GM12864 (cell line): ENCODE measurements at places on chromosomes 7 and 10.

GRCh38 chr10:48332166-48332870 lies 25.8 kb downstream of the MAPK8 start:
- no peak for DNase-seq

DNA sequence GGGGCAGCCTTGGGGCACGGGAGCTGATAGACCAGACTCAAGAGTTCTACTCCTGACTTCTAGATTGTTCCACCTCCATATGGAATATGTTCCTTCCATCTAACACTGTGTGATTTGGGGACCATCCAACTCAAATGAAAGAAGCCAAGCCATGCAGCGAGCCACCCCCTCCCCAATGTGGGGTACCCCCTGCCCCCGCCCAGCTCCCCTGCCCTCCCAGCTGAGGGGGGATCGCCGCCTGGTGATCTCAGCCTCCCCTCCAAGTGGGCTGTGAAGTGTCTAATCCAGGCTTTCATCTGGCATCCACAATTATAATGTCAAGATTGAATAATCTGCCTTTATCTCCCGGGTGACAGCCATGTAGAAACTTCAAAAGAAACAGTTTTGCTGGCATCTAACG lies 246.1 kb downstream of the RPS24 start:
- no peak for DNase-seq

- DNase-seq = no peak
Observed at GRCh38 chr7:44470628-44471245, 19.7 kb downstream of the NUDCD3 start.

- DNase-seq = peak; percentile 91
Observed at GRCh38 chr7:154928136-154929005, 74.6 kb downstream of the PAXIP1 start.

GRCh38 chr7:140053812-140054539 lies 8.8 kb downstream of the PARP12 start:
- no peak for DNase-seq

GRCh38 chr7:155053002-155053401 lies 17.1 kb upstream of the HTR5A start:
- no peak for DNase-seq

GRCh38 chr10:95459446-95460045 lies 101.6 kb downstream of the SORBS1 start:
- DNase-seq = no peak

- no peak for DNase-seq
Observed at GRCh38 chr7:45978731-45979211, 57.7 kb upstream of the IGFBP3 start.

- no peak for DNase-seq
Observed at GRCh38 chr10:132178672-132179545, 7.8 kb upstream of the DPYSL4 start.

DNA sequence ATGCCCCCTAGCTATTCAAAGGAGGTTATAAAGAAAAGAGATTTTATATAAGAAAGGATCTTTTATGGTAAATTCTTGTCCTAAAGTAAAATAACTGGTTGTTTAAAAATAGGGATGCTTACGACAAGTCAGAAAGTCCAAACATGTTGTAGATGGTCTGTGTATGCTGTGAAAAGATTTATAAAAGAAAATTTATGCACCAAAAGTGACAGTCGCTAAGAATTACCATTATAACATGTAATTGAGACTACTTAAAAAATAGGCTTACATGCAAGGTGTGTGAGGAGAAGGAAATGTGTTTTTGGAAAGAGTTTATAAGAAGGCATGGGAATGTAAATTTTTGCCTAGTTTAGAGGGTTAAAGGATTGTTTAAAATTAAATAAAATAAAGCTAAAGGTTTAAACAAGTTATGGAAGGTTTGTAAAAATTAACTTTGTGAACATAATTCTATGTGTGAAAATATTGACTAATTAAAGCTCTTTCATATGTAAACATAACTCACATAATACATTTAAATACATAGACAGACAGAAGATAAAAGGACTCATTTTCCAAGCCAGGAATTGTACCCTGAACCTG lies 118.5 kb downstream of the LYZL1 start:
- DNase-seq = no peak

DNA sequence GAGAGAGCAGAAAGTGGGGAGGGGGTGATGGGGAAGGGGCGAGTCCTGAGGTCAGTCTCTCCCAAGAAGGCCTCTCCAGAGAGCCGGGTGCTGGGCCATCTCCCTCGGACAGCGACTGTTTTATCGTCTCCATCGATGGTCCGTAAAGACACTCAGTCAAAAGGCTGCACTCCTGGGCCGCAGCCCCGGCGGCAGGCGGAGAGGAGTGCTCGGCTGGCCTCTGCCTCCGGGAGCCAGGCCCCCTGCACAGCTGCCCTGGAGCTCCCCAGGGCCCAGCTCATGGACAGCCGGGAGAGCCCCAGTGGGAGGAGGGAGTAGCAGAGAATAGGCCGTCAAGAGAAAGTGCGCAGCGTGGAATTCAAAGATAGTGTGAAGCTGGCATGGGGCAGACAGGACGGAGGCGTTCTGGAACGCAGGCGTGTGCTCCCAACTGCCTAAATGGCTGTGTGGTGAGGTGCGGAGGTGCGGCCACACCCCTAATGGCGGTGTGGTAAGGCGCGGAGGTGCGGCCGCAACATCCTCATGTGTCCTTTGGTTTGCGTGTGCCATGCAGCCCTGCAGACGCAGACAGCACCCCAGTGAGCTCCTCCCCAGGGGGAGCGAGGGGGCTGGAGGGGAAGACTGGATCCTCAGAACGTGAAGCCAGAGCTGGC lies 477.5 kb upstream of the FOXK1 start:
- DNase-seq = no peak

DNA sequence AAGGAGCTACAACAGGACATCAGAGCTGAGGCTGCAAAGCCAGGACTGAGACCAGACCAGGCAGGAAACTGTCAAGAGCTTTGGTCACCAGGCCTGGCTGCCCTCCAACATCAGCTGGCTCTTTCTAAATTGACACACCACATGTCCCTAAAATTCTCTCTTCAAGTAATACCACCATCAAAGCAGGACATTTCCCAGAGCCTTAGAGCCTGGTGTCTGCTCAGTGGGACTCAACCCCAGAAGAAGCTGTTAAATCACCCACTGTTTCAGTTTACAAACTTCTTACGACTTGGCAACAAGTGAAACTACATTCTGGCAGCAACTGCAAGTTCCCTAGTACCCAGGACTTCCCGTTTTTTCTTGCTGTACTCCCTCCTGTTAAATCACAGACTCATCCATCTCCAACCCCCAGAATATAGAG lies 3.8 kb upstream of the IL6 start:
- DNase-seq = no peak

GRCh38 chr7:12716134-12716681 lies 28.8 kb downstream of the ARL4A start:
- no peak for DNase-seq

DNA sequence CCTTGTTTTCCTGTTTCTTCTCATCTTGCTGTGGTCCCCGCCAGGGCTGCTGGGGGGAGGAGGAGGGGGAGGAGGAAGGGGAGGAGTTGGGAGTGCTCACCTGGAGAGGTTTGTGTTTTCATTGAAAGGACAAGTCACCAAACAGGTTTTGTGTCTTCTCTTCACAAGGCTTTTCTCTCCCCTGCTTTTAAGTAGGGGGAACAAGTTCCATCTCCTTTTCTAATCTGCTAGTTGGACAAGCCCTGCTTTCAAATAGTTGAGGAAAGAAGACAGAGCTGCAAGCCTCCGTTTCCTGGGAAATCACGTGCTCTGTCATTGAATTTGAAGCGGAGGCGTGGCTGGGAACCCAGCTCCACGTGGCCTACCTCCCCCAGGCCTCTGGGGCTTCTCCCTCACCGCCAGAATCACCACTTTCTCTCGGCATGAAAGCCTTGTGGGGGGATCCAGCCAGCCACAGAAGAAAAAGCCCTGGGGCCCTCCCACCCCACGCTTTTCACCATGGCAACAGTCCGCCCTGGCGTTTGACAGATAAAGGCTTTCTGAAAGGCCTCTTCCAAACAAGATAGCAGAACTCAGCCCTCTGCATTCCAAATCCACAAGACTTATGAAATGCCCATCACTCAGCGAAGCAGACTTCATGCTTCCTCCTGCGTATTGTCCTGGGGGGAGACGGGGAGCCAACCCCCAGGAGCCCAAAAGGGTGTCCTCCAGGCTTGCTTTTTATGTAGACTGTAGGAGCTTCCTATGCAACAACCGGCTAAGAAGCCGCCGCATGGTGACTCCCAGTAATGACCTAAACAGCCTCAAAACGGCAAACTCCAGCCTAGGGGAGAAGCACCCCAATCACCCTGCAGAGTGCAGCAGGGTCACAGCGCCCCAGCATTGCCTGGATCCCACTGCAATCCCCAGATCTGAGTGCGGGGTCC lies 51.7 kb downstream of the PROSER2 start:
- DNase-seq = no peak

DNA sequence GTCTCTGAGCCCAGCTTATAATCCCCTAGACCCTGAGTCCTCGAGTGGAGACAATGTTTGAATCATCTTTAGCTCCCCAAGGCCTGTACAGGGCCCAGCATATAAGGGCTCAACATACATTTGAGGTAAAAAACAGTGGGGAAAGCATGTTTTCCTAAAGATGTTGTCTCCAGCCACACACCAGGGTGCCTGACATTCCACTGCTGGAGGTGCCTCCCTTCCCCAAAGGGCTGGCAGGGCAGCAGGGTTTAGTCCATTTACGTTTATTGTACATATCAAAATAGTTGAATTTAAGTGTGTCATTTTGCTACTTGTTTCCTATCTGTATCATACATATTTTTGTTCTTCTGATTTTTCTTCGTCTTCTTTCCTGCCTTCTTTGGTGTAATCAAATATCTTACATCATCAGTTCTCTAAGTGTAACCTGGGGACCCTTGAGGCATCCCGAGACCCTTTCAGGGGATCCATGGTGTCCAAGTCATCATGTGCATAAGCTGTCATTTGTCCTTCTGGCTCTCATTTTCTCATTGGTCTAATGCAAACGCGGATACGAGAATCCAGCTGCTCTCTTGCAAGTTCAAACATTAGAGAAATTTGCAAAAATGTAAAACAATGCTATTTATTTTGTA lies 101.6 kb downstream of the PDGFA start:
- DNase-seq = no peak

- no peak for DNase-seq
Observed at GRCh38 chr7:82600531-82600930, 157.0 kb upstream of the CACNA2D1 start.

DNA sequence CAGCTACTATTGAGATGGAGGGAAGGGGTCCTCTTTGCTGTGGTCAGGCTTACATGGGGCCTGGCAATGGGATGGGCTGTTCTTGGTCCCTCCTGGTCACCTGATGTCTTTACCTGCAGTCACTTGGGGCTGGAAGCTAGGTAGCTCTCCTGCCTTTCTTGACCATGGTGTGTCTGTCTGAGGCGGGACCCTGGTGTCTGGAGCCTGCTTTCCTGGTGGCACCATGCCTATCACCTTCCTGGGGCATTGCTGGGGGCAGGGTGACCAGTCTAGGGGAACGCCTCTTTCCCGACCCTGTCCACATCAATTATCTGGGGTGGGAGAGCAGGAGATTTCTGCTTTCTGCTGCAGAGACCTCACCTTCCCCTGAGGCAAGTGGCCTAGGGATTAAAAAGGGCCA lies 55.6 kb downstream of the ARHGAP22 start:
- DNase-seq = no peak

- no peak for DNase-seq
Observed at GRCh38 chr10:48767373-48768143, 82.9 kb downstream of the WDFY4 start.

- DNase-seq = no peak
Observed at GRCh38 chr10:55351431-55351830, 550.4 kb upstream of the PCDH15 start.

DNA sequence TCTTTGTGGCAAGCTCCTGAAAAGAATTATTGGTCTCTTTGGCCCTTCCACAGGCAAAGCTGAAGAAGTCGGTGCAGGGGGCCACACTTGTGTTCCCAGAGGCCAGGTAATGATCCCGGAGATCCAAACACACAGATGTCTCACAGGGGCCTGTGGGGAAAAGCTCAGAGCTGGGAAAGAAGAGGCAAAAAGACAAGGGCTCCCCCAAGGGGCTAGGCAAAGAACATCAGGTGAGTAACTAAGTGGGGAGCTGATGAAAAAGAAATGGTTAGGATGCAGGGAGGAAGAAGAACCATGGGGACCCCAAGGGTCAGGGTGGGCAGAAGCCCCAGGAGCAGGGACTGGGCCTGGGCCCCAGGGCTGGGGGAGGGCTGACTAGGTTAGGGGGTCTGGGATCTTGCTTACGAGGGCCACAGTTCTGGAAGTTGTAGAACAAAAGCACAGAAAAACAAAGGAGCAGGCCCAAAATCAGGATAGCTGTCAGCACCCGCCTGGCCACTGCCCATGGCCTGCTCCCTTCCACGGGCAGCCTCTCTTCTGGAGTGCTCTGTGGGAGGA lies 1.1 kb downstream of the KEL start:
- no peak for DNase-seq

GRCh38 chr7:1963575-1963974 lies 269.2 kb downstream of the MAD1L1 start:
- DNase-seq = no peak

DNA sequence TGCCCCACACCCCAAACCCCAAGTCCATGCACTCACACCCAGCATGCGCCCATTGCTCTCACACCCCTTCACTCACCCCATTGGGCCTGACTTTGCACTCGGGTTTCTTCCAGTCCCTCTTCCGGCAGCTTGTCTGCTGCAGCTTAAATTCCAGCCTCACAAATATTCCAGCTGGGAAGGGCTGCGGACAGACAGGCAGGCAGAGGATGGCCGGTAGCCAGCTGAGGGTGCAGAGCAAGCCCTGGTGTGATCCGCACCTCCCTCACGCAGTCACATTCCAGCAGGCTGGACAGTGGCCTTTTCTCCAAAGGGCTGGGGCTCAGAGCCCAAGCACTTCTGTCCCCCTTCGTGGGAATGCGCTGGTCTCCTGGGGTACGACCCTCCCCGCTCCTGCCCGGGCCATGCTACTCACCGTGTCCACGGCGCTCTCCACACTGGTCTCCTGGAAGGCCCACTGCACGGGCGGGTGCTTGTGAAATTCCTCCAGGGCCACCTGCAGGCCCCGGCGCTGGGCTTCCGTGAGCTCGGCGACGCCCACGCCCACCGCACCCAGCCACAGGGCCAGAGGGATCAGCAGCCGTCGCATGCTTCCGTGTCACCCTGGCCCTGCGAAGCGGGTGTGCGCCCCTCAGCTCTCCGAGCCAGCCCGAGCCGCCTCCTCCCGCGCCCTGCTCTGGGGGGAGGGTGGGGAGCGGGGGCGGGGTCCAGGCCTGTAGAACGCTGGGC lies 1.2 kb downstream of the RARRES2 start:
- no peak for DNase-seq

DNA sequence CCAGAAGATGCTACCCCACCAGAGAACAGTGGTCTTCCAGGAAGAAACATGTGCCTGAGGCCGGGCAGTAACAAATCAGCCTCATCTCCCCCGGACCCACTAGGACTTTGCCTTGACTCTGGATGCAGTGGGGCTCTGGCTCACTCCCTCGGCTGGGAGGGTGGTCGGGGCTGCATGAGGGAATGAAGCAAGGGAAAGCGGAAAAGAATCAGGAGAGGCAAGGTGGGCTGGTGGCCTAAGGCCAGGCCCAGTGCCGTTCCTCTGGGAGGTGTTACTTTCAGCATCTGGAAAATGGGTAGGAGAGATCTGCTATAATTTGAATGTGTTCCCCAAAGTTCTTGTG lies 51.8 kb downstream of the CLEC2L start:
- no peak for DNase-seq
